NCI-H774 (cell line): ENCODE measurements at places on chromosomes 4 and X.

GRCh38 chrX:40527543-40527942 lies 53.2 kb upstream of the ATP6AP2 start:
- DNase-seq = no peak

DNA sequence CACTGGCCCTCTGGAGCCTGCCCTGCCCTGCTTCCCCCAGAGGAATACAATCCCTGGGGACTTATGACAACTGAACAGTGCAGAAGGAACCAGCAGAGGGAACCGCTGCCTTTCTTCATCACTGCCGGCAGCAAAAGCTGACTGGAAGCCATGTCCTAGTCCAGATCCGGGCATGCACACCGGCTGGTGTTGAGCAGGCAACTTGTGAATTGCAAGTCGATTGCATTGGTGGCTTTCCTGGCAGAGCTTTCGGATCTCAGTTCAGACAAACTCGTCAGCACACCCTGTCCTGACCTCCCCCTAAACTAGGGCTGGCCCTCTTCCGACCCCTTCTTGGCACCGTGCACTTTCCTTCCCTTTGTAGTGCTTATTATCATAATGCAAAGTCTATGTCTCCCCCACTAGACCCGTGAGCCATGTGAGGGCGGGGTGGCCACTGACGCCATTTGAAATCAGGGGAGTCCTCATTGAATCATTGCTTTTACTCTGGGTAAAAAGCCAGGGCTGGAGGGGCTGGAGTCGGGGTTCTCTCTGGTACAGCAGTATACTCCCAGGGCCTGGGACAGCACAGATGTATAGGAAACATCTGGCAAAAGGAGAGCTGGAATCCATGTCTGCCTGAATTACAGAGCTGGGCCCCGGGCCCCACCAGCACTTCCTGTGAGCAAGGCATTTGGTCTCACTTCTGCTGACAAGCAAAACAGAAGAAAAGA lies 1.8 kb downstream of the ARHGAP4 start:
- no peak for DNase-seq

DNA sequence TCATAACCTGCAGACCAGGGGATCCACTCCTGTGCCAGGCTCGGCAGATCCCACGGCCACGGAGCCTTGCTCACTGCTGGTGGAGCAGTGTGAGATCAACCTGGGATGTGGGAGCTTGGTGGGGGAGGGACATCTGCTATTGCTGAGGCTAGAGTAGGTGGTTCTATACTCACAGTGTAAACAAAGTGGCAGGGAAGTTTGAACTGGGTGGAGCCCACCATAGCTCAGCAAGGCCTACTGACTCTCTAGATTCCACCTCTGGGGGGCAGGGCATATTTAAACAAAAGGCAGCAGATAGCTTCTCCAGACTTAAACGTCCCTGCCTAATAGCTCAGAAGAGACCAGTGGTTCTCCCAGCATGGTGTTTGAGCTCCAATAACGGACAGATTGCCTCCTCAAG lies 54.7 kb upstream of the EPHA5 start:
- no peak for DNase-seq

DNA sequence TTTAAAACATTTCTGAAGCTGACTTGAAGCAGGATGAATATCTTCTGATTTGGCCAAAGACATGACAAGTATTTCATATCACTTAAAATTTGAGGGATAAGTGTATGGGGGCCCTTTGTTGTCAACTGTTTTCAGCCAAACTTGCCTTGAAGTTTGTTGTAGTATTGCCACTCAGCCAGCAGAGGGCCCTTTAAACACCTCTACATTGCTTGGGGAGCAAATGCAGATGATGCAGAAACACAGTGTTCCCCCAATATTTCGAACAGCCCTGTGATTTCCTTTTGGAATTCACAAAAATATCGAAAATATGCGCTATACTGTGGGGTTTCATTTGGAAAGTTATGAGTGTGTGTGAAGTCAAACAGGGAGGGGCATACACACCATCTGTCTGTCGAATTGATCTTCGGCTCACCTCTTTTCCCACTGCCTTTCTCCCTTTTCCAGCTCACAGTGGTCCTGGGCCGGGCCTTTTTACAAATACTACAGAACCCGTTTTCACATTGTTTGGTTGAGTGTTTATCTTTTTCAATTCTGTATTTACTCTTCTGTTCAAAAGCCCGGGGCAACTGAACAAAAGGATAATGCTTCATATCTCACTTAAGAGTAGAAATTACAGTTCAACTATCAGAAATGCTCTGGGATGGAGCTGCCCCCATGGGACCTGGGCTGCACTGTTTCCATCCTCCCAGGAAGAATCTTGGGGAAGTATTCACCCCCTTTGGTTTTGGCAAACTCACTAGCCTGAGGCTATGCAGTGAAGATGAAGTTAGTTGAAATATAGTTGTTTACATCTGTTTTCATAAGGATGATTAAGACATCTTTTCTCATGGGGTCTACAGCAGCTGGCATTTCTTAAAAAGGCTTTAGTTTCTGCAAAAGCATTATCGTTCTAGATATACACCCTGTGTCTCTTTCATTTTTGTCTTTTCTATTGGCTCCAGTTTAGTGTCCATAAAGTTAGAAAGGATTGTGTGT lies 137.6 kb downstream of the EGF start:
- no peak for DNase-seq

DNA sequence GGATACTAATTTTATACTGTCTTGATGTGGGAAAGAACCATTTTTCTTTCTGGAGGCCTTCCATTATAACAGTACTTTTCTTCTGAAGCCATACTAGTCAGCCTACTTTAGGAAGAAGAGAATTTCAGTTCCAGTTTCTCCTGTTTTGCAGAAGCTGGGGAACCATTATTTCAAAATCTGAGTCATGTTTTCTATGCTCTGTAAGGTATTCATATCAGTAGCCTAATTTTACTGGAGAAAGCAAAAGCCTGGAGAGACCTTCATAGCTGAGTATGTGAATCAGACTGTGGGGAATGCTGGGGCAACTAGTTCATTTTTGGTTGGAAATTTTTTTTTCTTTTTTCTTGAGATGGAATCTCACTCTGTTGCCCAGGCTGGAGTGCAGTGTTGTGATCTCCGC lies 22.4 kb downstream of the AFF1 start:
- DNase-seq = no peak

- DNase-seq = no peak
These were observed 3.4 kb downstream of the MAGEE2 start for GRCh38 chrX:75781611-75782010.

GRCh38 chr4:161936625-161937550 lies 226.9 kb downstream of the FSTL5 start:
- no peak for DNase-seq

- no peak for DNase-seq
These were observed 1262.0 kb upstream of the ADGRL3 start for GRCh38 chr4:59938166-59938565.

DNA sequence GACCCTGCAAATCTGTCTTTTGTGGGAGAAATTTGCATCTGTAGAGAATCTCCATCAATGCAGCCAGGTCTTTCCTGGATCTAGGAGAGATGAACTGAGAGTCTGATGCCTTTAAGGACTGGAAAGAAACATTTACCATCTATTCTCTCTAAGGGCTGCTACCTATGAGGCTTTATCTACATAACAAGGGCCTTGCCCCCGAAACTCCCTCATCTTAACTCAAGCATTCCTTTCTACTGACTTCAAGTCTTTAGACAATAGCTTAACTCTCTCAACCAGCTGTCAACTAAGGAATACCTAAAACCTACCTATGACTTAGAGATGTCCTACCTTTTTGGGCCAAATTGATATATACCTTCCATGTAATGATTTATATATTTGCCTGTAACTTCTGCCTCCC lies 32.1 kb downstream of the MAGEB17 start:
- no peak for DNase-seq

GRCh38 chrX:46831765-46832327 lies 5.0 kb upstream of the RP2 start:
- no peak for DNase-seq
